ENCODE measurements at places on chromosomes 4 and X. TPM values are rescaled to one million over a fixed set of nuclear protein-coding genes. Genes with fewer than 3 reads are reported as not detected.

DNA sequence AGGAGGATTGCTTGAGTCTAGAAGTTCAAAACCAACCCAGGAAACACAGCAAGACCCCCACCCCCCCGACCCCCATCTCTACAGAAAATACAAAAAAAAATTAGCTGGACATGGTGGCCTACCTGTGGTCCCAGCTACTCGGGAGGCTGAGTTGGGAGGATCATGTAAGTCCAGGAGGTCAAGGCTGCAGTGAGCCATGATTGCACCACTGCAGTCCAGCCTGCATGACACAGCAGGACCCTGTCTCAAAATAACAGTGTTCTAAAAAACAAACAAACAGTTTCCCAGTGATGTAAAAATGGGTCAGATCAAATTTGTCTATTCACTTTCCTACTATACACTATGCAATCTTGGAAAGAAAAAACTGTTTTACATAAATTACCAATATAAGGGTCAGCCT is 2.0 kb upstream of the CBR4 start:
- no peak for DNase-seq
- no peak overlapping the region for H3K27ac ChIP-seq
- no peaks in the 10 kb centered on the region for H3K36me3 ChIP-seq
- H3K4me1 ChIP-seq = peaks cover 28% of the 10 kb centered on the region
- H3K4me3 ChIP-seq = no peak overlapping the region

- peaks cover 5% of the 10 kb centered on the region for H3K4me1 ChIP-seq
- no peaks in the 10 kb centered on the region for H3K27me3 ChIP-seq
- no peak for DNase-seq
- peaks cover 2% of the 10 kb centered on the region for H3K36me3 ChIP-seq
These were observed 15.4 kb upstream of the AFP start for GRCh38 chr4:73420615-73421014.

- no peak overlapping the region for H3K27ac ChIP-seq
- DNase-seq = no peak
- H3K36me3 ChIP-seq = no peaks in the 10 kb centered on the region
- H3K4me1 ChIP-seq = peaks cover 7% of the 10 kb centered on the region
These were observed 328.6 kb upstream of the ARX start for GRCh38 chrX:25344161-25344936.

DNA sequence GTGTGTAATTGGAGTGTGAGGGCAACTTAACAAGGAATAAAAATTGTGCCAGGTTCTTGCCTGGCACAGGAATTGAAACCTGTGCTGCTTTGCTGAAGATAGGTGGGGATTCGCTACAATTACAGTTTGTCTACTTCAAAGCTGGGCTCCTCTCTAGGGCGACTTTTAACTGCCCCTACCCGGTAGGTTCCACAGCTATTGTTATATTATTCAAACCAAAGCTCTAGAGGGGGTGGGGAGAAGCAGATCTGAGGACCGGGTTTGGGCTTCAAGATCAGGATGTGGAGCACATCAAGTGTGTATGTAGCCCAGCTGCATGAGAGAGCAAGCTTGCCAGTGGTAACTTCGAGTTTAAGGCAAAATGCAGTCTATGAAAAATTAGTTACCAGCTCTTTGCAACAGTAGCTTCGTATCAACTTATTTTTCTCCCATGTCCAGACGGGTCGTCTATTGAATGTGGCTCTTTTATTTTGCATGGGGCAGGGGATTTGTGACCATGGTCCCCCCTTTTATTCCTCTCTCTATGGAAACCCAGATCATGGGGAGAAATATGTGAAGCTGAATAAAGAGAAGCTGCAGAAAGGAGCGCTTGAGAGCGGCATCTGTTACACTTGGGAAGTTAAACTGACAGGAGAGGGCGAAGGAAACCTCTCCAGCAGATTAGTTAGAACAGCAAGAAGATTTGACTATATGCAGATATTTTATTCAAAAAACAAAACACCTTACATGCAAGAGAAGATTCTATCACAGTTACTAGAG is 3.2 kb upstream of the POU3F4 start:
- DNase-seq = no peak
- H3K27ac ChIP-seq = no peak overlapping the region
- H3K4me3 ChIP-seq = no peak overlapping the region
- H3K27me3 ChIP-seq = peaks cover 99% of the 10 kb centered on the region

The TRAM1L1 gene
- 4.3 TPM for total RNA-seq

DNA sequence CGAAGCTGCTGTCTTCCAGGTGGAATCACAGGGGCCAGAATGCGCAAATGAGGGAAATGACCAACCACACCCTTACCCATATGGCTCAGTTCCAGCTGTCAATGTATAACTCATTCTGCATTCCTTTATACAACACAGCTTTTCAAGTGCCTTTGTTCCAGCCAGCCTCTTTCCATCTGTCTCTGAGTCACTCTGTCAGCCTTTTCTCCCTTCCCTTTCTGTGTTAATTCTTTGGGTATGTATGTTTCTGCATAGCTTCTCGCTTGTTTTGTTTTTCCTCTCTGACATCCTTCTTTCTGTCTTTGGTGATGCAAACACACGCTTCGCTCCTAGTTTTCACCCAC is 54.5 kb downstream of the RS1 start:
- no peaks in the 10 kb centered on the region for H3K27me3 ChIP-seq
- H3K36me3 ChIP-seq = peaks cover 16% of the 10 kb centered on the region
- H3K27ac ChIP-seq = peak overlapping the region; percentile 94
- peaks cover 31% of the 10 kb centered on the region for H3K4me1 ChIP-seq
- peak overlapping the region; percentile 2 for H3K4me3 ChIP-seq
- DNase-seq = no peak

DNA sequence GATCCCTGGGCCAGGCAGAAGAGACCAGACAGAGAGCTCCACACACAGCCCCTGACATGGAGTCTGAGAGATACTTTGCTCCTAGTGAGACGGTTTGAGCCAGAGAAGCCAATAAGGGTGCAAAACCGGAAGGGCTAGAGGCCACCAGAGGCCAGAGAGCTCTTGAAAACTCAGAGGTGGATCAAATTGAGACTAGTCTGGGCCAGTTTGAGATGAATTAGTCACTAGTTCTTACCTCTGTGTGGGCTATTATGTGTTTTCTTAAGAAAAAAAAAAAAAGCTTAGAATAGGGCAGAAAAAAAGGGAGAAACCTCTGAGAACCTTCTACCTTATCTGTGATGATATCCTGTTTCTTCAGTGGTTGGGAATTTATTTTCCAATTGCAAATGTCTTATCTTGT is 110.4 kb upstream of the EDNRA start:
- H3K4me3 ChIP-seq = no peak overlapping the region
- H3K36me3 ChIP-seq = peaks cover 2% of the 10 kb centered on the region
- DNase-seq = no peak
- peak overlapping the region; percentile 62 for H3K27ac ChIP-seq
- H3K4me1 ChIP-seq = peaks cover 6% of the 10 kb centered on the region
- no peaks in the 10 kb centered on the region for H3K27me3 ChIP-seq

GRCh38 chrX:129534816-129535578 is 5.1 kb upstream of the OCRL start:
- H3K4me1 ChIP-seq = peaks cover 5% of the 10 kb centered on the region
- no peak for DNase-seq
- no peak overlapping the region for H3K27ac ChIP-seq
- no peak overlapping the region for H3K4me3 ChIP-seq

DNA sequence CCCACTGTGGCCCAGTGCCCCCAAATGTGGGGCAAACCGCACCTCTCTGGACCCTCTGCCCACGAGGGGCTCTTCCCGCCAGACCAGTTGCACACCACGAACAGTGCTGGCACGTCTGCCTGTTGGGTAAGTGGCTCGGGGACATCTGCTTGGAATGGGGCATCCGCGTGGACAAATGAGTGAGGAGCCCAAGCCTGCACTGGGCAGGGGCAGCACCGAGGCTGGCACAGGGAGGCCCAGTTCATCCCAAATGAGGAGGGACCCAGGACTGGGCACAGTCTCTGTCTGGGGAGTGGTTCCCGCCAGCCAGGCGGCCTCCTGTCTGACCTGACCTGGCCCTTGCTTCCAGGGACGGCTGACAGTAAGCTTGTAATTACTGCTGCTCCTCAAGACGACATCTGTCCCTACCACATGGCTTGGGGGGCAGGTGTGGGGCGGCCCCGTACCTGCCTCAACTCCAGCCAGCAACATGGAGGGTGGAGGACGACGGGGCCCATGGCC is 3.2 kb downstream of the SPON2 start:
- H3K27ac ChIP-seq = no peak overlapping the region
- H3K27me3 ChIP-seq = peaks cover 48% of the 10 kb centered on the region
- peaks cover 9% of the 10 kb centered on the region for H3K4me1 ChIP-seq
- no peaks in the 10 kb centered on the region for H3K36me3 ChIP-seq

- no peak for DNase-seq
- H3K36me3 ChIP-seq = no peaks in the 10 kb centered on the region
- H3K27me3 ChIP-seq = peaks cover 11% of the 10 kb centered on the region
- H3K4me3 ChIP-seq = no peak overlapping the region
These were observed 15.1 kb upstream of the ABLIM2 start for GRCh38 chr4:8173492-8174242.

GRCh38 chr4:185868983-185869382 is 57.0 kb upstream of the SORBS2 start:
- H3K27me3 ChIP-seq = peaks cover 14% of the 10 kb centered on the region
- DNase-seq = no peak
- no peak overlapping the region for H3K4me3 ChIP-seq
- peaks cover 13% of the 10 kb centered on the region for H3K4me1 ChIP-seq

The TRIM61 gene
- 2.3 TPM for total RNA-seq

GRCh38 chr4:52299120-52299519 is 248.0 kb downstream of the SPATA18 start:
- no peak overlapping the region for H3K27ac ChIP-seq
- H3K4me3 ChIP-seq = no peak overlapping the region
- no peak for DNase-seq
- no peaks in the 10 kb centered on the region for H3K27me3 ChIP-seq

The BMPR1B gene
- total RNA-seq = 21.1 TPM

GRCh38 chr4:42654631-42655268 is 2.2 kb downstream of the ATP8A1 start:
- H3K27me3 ChIP-seq = peaks cover 21% of the 10 kb centered on the region
- peak overlapping the region; percentile 11 for H3K4me3 ChIP-seq
- no peak for DNase-seq
- peaks cover 2% of the 10 kb centered on the region for H3K36me3 ChIP-seq
- no peak overlapping the region for H3K27ac ChIP-seq
- peaks cover 20% of the 10 kb centered on the region for H3K4me1 ChIP-seq

Measured in progenitor cell of endocrine pancreas (in vitro differentiated cells).